ENCODE measurements at places on chromosomes 7 and 10. TPM values are rescaled to one million over a fixed set of nuclear protein-coding genes. Genes with fewer than 3 reads are reported as not detected.

GRCh38 chr7:155594163-155594732 lies 47.9 kb upstream of the CNPY1 start:
- peak; percentile 85 for DNase-seq

Gene RBP3
- 0.20 TPM for total RNA-seq

Gene FZD8
- 1.1 TPM for total RNA-seq

Gene TUBAL3
- 0.47 TPM for total RNA-seq

Gene HMX2
- total RNA-seq, result not detected

GRCh38 chr10:91555455-91555854 lies 77.4 kb downstream of the PPP1R3C start:
- no peak for DNase-seq

Gene CLEC2L
- not detected for total RNA-seq

All from HT-29 (cell line).